ENCODE measurements at places on chromosomes 12 and 14.

- no peak for DNase-seq
Measured at GRCh38 chr12:49274396-49275069, 9.7 kb downstream of the TUBA1C start.

DNA sequence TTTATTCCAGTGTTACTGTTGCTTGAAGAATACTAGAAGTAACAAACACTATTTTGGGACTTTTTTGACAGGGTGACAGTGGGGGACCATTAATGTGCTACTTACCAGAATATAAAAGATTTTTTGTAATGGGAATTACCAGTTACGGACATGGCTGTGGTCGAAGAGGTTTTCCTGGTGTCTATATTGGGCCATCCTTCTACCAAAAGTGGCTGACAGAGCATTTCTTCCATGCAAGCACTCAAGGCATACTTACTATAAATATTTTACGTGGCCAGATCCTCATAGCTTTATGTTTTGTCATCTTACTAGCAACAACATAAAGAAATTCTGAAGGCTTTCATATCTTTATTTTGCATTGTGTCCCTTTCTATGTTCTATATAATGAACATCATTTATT is 44.5 kb downstream of the TMPRSS12 start:
- DNase-seq = no peak

GRCh38 chr12:108773798-108774788 is 42.8 kb upstream of the CORO1C start:
- peak; percentile 69 for DNase-seq

- no peak for DNase-seq
Measured at GRCh38 chr12:108712165-108712924, 19.0 kb downstream of the CORO1C start.

- no peak for DNase-seq
Measured at GRCh38 chr14:33777681-33778080, 173.2 kb downstream of the EGLN3 start.

- no peak for DNase-seq
Measured at GRCh38 chr12:69527506-69528272, 57.5 kb downstream of the FRS2 start.

DNA sequence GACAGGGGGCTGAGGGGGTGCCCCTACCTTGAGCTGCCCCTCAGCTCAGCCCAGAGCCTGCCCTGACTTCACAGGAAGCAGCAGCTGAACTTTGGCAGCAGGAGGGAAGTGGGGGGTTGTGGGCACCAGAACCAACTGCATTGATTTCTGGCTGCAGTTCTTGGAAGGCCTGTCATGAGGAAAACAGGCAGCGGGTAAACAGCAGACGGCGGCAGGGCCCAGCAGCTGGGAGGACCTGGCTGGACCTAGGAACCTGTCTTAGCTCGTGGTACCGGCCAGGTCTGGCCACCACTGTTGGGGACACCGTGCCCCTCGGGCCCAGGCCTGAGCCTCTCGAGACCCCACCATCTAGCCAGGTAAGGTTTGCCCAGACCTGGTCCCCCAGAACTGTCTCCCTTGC is 154.2 kb upstream of the MYL2 start:
- DNase-seq = no peak

DNA sequence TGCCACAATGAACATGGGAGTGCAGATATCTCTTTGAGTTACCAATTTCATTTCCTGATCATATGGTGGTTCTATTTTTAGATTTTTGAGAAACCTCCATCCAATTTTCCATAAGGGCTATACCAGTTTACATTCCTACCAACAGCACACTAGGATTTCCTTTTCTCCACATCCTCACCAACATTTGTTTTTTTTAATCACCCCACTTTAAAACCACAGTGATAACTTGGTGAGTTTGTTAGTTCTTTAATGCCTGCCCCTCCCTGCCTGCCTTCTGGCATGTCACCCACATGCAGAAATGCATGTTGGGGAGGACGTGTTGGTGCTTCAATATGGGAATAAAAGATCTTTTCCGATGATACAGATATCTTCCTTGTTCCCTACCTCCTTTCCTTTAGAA is 167.9 kb downstream of the CAND1 start:
- no peak for DNase-seq

GRCh38 chr14:100045642-100046344 is 19.4 kb upstream of the EVL start:
- no peak for DNase-seq

Data from KBM-7 (cell line).